ENCODE measurements at places on chromosomes 3 and 15.

GRCh38 chr3:189363590-189364255, 192.0 kb downstream of the TPRG1 start:
- DNase-seq: peak; percentile 55

GRCh38 chr15:69610277-69610676, 157.7 kb downstream of the RPLP1 start:
- no peak for DNase-seq

GRCh38 chr3:194910414-194910984, 224.8 kb downstream of the FAM43A start:
- DNase-seq: no peak

DNA sequence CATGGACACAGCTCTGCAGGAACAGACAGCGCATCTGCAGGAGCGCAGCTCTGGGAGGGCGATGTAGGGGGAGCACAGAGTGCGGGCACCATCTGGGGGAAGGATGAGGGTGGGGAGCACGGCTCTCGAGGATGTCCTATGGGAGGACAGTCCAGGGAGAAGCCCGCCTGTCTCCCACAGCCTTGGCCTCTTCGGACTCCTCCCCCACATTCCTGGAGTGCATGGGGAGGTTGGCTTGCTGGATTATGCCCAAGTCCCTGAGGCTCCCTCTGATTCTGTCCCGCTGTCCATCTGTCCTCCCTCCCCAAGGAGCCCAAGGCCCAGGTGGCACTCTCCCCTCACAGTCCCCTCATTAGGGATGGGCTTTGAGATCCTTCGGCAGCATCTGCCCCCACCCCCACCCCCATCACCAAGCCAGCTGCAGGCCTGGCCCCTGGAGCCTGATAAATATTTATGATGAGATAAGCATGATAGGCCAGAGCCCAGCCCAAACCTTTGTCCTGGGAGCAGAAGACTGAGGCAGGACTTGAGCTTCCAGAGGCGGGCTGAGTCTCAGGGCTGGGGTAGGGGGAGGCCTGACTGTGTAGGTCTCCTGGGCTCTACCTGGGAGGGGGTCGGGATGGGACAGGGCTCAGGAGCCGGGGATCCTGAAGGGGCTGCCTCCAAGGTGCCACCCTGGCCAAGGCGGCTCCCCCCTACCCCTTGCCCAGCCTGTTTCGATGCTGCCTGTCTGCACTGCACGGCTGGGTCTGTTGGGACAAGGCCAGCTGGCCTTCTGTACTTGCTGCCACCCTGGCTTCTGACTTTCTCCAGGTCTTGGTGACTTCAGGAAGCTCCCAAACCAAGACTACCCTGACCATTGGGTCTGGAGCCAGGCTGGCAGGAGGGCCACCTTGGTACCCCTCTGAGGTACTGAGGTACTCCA, 28.6 kb upstream of the SEMA3F start:
- DNase-seq: no peak

DNA sequence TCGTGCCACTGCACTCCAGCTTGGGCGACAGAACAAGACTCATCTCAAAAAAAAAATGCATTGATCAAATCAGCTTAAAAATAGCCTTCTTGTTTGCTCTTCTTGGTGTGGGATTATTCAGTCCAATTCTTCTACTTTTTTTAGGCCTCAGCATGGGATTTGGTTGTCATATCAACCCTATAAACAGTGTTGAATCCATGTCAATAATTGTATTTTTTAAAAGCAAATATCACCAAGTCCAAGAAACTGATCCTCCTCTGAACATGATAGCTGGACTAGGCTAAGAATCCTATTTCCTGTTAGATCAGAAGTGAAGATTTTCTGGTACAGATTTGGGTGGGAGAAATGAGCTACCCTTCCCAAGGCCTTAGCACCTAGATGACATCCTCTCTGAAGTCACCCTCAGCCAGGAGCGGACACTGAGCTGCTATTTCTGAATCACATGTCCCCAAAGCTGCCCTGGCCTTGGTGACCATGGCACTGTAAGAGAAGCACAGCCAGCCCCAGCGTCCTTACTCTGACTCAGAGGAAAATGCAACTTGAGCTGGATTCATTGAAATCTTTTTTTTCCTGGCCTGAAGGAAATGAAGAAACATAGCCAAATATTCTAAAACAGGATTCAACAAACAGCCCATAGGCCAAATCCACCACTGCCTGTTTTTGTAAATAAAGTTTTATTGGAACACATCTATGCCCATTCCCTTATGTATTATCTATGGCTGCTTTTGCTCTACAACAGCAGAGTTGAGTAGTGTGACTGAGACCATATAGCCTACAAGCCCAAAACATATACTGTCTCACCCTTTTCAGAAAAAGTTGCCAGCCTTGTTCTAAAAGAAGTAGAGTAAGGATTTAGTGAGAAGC, 215.9 kb upstream of the CTDSPL start:
- DNase-seq: no peak

DNA sequence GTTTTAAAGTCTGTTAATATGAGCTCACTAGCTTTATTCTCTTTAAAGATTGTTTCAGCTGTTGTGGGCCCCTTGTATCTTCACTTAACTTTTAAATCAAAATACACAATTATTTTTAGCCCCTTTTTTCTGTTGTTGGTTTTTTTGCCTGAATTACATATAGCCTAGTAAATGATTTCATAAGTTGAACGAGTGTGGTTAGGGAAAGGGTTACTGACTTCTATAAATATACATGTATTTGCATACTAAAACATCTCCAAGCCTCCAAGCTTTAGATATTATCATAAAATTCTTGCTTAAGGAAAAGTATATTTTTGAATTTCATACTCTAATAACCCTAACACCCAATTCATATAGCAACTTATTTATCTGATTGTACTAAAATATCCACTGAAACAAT, 73.2 kb upstream of the ARL6 start:
- no peak for DNase-seq

- peak; percentile 75 for DNase-seq
Observed at GRCh38 chr15:44066211-44066827, 128.8 kb downstream of the FRMD5 start.

GRCh38 chr15:31128477-31128876, 27.0 kb upstream of the TRPM1 start:
- DNase-seq: no peak

DNA sequence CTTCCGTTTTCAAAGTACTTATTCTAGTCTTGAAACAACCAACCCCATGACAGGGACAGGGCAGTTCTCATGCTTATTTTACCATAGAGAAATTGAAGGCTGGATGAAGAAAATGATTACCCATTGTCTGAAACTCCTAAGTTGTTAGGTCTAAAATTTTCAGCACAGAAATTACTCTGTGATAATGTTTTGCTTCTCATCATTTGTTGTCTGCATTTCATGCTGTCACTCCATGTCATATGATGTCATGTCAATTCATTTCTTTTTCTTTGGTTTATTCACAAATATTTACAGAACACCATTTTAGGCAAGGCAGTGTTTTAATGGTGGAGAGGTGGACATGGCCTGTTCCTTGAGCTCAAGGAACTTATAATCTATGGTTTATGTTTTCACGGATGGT, 98.2 kb upstream of the RASGRP1 start:
- no peak for DNase-seq

DNA sequence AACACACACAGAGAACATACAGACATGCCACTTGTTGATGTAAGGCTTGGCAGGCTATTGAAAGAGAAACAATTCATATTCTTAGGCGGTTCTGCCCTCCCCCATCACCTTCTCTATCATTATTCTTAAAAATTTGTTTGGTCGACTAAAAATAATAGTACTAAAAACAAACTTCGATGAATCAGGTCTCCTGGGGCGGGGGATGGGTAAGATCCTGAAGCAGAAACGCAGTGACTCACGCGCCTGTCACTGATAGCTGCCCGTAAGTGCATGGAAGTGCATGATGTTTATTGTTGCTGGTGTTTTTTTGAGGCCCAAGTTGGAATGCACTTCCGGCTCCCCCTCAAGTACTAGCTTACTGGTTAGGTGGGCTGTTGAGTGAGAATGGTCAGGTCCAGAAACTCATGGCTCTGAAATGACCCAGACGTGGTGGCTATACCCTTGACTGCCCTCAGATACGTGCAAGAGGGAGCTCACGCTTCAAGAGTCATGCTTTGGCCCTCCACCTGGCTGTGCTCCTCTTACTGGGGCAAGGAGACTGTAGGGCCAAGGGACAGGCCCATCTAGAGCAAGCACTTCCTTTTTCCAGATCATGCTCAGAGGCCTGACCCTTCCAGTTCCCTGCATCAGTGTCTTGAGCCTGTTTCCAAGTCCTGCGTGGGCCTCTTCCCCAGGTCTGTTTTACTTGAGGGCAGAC, 10.9 kb downstream of the SMAD3 start:
- peak; percentile 93 for DNase-seq

DNA sequence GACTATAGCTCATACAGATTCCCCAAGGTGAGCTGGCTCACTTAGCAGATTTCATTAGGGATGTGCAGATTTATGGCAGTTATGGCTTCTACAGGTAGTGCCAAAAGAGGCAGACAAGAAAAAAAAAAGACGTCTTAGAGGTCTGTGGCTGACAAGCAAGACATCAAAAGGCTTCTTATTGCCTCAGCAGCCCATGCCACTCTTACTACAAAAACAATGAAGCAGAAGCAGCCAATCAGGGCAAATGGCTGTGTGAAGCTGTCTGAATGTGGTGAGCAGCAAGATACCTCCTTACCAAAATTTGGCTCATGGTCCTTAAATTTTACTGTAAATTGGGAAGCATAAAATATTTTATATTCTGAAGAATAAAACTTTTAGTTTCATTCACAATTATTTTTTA, 557.5 kb upstream of the GOLIM4 start:
- no peak for DNase-seq

DNA sequence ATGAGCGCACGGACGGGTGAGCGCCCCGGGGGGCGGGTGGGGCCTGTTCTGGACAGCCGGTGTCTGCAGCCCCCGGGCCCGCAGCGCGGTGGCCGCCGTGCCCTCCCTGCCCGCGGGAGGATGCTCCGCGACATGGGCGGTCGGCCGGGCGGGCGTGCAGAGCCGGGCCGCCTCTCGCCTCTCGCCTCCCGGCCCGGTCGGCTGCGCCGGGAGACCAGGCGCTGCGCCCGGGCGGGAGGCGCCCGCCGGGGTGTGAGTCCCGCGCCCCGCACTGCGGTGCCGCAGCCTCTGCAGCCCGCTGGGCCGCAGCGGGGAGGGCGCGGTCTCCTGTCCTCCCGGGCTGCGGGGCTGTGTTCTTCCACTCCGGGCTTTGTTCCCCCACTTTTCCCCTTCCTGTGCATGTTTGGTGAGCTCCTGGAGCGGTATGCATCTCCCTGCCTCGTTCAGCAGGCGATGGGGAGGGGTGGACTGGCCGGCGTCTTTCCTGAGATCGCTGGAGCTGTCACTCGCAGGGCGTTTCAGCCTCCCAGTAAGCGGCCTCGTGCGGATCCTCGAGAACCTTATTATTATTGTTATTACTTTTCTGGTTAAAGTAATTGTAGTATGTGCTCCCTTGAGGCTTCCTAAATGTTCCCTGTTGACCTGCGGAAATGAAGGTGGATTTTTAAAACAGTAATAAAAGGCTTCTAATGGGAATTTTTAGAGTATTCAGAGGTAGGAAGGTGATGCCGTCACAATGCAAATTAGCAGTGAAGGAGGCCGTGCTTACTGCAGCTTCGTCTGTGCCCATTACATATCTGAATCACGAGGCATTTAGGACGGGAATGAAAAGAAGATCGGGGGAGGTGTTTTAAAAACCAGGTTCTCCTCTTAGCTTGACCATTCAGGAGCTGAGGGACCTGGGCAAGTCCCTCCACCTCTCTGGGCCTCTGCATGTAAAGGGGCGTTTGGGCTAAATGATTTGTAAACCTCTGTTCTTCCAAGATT, 593 bp downstream of the TMOD2 start:
- no peak for DNase-seq

- DNase-seq: no peak
Observed at GRCh38 chr3:108243243-108243642, 21.0 kb upstream of the IFT57 start.

DNA sequence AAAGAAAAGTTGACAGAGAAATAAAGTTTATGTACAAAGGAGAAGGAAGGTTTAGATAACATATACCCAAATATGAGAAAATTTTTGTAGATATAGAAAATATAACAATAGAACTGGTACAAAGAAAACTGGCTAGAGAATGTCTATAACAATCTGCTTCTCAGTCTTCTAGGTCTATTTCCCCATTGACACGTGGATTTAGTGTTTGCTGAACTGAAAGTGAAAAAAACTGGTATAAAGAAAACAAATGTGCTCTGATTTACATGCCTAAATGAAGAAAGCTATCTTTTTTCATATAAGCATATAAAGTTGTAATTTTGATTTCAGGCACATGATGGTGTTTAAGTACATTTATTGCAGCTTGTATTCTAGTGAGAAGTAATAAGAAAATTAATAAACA, 9.8 kb downstream of the KCNMB2 start:
- DNase-seq: no peak

GRCh38 chr15:72992841-72993252, 59.4 kb upstream of the NEO1 start:
- peak; percentile 45 for DNase-seq

GRCh38 chr3:5579139-5579602, 391.7 kb downstream of the EDEM1 start:
- DNase-seq: no peak

DNA sequence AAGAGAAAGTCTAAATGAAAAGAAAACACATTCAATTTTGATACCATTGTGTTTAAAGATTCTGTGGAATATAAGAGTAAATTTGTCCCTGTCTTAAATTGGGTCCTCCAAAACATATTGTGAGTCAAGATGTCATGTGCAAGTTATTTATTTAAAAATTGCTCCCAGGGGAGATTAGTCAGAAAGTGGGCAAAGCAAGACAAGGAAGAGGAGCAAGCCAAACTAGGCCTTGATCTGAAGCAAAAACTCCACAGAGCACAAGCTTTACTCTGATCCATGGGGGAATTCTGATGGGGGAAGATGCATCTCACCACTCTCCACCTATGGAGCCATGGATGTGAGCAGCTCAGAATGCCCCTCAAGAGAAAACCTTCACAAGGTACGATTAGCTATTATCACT, 342.8 kb upstream of the IL12A start:
- peak; percentile 79 for DNase-seq

GRCh38 chr3:139332092-139332491, 11.7 kb upstream of the MRPS22 start:
- DNase-seq: no peak

DNA sequence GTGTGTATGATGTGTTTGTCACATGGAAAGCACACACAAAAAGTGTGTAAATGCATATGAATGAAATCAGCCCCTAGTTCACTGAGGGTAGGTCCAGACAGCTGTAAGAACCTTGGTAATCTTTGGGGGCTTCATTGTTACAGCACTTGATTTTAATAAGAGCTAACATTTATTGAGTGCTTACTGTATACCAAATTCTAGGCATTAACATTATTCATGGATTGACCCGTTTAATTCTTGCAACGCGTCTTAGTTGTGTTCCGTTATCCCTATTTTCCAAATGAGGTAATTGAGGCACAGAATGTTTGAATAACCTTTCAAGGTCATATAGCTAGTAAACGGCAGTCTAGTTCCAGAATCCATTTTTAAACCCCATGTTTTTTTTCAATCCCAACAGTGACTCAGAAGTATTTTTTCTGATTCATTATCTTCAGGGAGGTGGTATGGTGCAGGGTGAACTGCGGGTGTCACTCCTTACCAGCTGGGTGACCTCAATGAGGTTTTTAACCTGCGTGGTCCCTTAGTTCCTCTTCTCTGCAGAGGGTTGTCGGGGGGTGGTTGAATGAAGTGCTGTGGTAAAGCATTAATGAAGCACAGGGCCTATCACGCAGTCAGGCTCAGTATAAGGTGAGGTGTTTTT, 14.2 kb downstream of the RAB8B start:
- DNase-seq: peak; percentile 56
